ENCODE measurements at places on chromosomes 13 and 19. TPM values are rescaled to one million over a fixed set of nuclear protein-coding genes. Genes with fewer than 3 reads are reported as not detected.

Gene ZNF260
- 16.6 TPM for total RNA-seq

DNA sequence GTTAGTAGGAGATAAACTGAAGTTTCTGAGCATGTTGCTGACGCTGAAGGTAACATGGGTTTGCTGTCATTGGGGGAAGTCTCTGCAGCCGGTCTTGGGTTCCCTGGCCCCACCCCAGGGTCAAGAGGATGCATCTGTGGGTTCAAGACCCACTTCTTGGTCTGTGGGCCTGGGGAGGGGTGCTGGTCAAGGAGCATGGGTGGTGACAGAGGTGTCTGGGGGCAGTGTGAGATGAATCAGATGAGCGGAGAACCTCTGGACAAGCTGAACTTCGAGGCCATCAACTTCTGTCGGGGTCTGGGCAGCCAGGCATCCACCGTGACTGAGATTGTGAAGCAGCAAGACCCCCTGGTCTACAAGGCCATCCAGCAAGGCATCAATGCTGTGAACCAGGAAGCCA lies 51.9 kb downstream of the ACSBG2 start:
- DNase-seq: no peak

- DNase-seq: no peak
Observed at GRCh38 chr19:6065685-6066374, 44.5 kb downstream of the RFX2 start.

DNA sequence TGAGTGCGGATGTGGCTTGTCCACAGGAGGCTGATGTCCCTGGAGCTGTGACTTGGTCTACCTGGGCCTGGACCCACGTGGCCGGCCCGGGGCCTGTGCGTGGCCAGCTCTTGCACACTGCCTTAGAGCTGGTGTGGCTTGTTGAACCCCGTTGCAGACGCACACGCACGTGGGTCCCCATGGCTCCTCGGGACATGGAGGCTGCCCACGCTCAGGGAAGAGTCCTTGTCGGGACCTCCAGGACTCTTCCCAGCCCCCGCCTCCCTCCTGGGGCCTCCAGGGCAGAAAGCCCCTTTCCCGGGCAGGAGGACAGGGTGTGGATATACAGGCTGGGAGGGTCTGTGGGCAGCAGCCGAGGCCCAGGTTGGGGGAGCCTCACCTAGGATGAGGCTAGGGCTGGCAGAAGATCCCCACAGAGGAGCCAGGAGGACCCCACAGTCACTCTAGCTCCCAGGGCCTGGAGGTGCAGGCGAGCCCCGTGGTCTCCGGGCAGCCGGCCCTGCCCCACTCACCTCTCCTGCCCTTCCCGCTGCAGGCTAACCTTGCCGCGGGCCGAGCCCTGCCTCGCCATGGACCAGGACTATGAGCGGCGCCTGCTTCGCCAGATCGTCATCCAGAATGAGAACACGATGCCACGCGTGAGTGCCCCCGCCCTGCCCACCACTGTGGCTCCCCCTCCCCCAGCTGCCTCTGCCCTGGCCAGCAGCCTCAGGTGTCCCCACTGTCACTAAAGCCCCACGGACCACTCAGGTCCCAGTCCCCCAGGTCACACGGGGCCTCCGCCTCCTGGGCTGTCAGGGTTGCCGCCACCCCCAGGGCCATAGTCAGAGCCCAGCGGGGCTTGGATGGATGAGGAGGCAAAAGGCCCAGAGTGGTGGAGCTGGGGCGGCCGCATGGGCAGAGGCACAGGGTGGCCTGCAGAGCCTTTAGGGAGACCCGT lies 16.3 kb upstream of the TEKTIP1 start:
- DNase-seq: no peak

DNA sequence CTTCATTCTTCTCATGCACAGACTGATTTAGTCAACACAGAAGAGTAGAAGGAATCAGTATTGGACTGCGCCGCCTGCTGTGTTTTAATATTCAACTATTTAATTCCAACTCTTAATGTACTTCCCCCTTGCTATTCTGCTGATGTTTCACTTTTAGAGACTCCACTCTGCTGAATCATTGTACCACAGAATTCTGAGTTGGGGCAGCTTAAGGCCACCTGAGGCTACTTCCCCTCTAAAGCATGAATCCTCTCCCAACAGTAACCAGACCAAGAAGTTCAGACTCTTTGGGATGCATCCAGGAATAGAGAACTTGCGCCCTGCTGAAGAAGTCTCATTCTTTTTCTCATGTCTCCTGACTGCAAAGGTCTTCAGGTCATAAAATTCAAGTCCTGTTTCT lies 708.8 kb downstream of the UQCRFS1 start:
- no peak for DNase-seq
